ENCODE measurements at places on chromosomes 4 and X.

DNA sequence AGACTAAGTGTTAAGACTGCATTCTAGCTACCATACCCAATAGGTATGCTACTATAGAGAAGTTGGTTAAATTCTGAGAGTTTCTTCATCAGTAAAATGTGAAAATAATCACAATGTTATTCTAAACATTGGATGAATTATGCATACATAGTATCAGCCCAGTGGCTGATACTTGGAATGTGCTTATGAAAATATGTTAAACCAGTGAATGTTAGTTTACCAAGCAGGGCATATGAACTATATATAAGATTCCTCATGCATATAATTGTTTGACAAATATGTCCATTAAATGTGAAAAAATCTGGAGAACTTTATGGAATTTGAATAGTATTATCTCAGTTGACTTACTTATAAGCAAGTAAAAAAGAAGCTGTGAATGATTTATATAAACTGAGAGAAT is 296.1 kb downstream of the IL15 start:
- DNase-seq, result no peak

GRCh38 chrX:102995316-102995715 is 58.2 kb downstream of the RAB40AL start:
- DNase-seq, result no peak

DNA sequence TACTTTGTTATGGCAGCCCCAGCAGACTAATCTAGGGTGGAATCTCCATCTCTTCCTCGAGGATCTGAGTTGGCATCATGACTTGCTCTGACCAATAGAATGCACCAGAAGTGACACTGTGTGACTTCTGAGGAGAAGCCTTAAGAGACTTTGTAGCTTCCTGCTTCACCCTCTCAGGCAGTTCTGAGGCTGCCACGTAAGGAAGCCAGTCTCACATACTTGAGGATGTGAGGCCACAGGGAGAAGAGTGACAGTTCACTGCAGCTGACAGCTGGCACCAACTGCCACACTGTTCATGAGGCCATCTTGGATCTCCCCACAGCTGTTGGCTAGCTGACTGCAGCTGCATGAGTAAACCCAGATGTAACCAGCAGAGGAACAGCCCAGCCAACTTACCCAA is 29.3 kb upstream of the BCOR start:
- DNase-seq, result no peak

- no peak for DNase-seq
Measured at GRCh38 chrX:140092121-140092520, 126.8 kb upstream of the CXorf66 start.

- no peak for DNase-seq
Measured at GRCh38 chr4:2217726-2218125, 24.2 kb downstream of the HAUS3 start.

DNA sequence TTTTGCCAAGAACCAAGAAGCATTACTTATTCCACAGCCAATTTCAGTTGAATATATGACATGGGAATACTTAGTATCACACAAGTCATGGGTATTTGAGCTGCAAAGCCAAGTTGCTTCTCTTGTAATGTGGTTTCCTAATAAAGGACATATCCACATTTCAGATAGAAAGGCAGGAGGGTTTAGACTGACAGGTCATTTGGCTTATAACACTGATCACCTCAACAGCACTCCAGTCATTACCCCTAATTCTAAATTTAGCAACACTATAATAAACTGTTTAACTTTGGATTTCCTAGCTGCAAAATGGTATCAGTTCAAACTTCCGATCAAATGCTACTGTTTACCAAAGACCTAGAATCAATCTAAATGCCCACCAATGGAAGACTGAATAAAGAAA is 114.0 kb upstream of the FTHL17 start:
- no peak for DNase-seq

- no peak for DNase-seq
Measured at GRCh38 chr4:65393078-65393477, 277.2 kb downstream of the EPHA5 start.

GRCh38 chrX:152640034-152640818 is 2.5 kb downstream of the GABRQ start:
- DNase-seq, result no peak

- no peak for DNase-seq
Measured at GRCh38 chrX:119677654-119677981, 15.3 kb downstream of the SEPTIN6 start.

GRCh38 chr4:86762649-86763048 is 86.5 kb downstream of the SLC10A6 start:
- DNase-seq, result no peak

DNA sequence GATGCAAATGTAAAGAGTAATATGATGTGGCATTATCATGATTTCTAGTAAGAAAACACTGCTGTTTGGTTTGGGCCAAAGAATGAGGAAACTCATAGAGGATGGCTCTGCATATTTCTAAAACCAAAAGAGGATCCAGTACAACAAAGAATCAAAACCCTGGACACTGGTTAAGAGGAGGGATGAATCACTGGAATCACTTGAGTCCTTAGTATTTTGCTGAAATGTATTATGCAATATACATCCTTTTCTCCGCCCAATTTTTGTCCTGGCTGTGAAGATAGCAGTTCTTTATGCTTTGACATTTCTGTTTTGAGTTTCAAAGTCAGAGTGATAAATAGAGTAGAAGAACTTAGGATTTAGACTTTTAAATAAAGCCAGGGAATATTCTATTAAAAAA is 345.9 kb downstream of the PACRGL start:
- DNase-seq, result no peak

DNA sequence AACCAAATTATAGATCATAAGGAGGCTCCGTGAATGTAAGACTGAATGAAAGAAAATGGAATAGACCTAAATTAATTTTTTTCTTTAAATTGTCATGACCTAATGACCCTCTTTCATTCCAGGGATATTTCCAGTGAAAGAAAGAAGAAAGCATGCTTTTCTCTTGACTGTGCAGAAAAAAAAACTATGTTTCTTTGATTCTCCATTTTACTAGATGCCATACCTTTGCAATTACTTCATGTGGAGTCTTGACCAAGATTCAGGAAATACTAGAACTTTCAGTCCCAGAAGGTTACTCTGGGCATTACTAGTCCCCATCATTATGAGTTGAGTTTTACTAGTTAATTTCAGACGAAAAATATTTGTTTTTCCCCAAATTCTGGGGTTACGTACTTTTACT is 6.4 kb upstream of the COMMD8 start:
- DNase-seq, result no peak

Data from hippocampal formation (tissue), 2 donors.